ENCODE measurements at places on chromosomes 4 and X.

DNA sequence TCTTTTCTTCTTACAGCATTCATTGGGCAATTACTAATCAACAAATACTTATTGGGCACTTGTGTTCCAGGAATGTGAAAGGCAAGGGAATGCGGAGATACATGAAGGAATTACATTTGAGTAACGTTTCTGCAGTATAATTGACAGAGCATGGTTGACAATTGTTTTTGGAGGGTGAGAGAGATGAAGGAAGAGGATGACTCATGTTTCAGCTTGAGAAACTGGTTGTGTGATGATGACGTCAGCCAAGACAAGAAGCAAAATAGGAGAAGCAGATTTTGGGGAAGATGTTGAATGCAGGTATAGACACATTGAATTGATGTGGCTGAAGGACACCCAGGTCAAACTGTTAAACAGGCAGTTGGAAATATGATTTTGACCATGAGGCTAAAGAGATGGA, 8.0 kb upstream of the CPEB2 start:
- DNase-seq, result no peak

DNA sequence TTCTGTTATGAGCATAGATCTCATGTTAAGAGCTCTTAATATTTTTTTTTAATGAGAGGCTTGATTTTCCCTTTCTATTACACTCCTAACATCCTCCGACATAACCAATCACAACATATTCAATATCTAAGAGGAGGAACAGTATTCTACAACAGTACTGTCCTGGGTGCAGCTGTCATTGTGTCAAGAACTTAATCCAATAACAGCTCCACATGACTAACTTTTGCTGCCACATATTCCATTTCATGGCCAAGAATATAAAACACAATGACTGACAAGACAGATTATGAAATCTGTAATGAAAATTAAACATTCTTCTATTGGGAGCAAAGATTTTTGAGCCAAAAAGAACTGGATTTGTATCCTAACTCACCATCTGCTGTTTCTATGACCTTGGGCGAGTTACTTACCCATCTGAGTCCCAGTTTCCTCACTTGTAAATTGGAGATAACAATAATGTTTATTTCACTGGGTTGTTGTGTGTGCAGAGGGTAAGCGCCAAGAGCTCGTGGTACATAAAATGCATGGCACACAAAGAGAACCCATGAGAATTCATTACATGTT, 405.6 kb downstream of the SPRY1 start:
- no peak for DNase-seq

GRCh38 chr4:176236946-176237345, 32.1 kb downstream of the ASB5 start:
- DNase-seq, result no peak

DNA sequence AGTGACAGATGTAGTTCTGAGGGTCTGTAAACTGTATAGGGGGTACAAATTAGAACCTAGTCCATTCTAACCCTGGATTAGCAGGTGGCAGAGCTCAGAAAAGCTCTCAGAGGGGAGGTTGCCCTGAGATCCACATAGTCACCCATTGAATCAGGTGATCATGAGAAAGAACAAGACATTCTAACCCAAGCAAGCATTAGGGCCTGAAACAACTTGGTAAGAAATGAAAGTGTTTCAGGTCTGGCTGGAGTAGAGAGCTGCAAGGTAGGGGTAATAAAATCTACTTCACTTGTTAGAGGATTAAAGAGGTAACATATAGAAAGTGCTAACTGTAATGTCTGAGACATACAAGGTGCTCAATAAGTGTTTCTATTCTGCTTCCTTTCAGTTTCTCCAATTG, 8.8 kb upstream of the BMP2K start:
- no peak for DNase-seq

DNA sequence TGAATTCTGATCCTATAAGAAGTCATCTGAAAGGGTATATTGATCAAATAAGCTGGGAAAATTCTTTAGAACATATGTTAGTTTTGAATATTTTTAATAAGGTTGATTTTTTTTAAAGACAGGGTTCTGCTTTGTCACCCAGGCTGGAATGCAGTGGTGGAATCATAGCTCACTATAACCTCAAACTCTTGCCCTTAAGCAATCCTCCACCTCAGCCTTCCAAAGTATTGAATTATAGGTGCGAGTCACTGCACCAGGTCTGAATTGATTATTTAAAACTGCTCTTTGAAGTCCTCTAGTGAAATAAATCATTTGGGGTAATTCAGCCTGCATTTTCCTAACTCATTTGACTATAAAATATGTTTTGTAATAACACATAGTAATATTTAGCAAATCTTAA, 812.3 kb downstream of the PDHA2 start:
- DNase-seq, result no peak

DNA sequence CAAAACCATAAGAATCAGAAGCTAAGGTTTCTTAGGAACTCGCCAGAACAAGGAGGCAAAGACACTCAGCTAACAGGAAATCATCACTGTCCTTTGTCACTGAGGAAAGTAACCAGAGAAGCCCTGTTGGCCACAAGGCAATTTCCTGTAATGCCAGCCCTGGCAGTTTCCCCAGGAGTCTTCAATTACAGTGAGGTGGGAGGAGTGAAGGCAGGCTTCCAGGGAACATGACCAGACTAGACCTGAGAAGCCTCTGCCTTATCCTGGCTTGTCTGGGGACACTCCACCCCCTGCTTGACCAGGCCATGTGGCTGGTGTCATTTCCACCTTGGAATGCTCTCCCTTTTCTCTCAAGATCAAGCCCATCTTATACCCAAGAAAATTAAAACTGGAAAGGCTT, 125.3 kb downstream of the COL4A6 start:
- no peak for DNase-seq

- DNase-seq, result peak; percentile 32
These were observed 155.6 kb upstream of the PACRGL start for GRCh38 chr4:20544645-20545044.

DNA sequence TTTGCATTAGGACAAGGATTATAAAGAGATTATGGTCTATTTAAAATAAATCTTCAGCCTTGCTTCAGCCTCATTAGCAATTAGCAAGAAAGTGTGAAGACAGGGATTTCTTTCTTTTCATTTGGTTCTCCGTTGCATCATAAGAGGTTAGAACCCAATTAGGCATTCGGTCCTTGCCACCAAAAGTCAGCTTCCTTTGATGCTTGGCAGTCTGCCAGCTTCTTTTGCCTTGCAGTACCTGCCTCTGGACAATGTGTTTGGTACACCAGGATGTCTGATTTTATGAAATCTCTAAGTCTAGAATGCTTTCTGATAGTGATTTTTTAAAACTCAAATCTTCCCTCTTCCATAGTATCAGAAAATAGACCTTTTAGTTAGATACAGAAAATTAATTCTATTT, 12.4 kb downstream of the SMIM20 start:
- DNase-seq, result no peak

GRCh38 chr4:3251691-3252479, 2.9 kb downstream of the MSANTD1 start:
- DNase-seq, result no peak

- DNase-seq, result no peak
These were observed 26.6 kb upstream of the HTRA3 start for GRCh38 chr4:8242782-8243560.

DNA sequence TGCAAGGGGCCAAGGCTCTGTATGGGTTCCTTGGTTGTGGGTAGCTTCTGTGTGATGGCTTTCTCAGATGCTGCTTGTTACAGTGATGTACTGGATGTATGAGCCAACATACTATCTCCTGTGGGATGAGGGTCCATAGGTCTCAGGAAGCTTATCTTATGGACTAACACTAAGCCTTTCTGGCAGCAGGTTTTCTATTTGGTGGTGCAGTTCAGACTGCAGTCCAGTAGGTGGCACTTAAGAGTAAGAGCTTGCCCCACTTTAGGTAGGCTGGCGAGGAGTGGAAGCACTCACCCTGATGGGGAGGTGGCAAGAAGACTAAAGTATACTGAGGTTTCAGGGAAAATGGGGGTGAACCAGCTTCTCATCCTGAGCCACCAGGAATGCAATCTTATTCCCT, 306.7 kb upstream of the MAOA start:
- DNase-seq, result no peak

- DNase-seq, result peak; percentile 72
These were observed 4.5 kb upstream of the NKX1-1 start for GRCh38 chr4:1410491-1411325.

DNA sequence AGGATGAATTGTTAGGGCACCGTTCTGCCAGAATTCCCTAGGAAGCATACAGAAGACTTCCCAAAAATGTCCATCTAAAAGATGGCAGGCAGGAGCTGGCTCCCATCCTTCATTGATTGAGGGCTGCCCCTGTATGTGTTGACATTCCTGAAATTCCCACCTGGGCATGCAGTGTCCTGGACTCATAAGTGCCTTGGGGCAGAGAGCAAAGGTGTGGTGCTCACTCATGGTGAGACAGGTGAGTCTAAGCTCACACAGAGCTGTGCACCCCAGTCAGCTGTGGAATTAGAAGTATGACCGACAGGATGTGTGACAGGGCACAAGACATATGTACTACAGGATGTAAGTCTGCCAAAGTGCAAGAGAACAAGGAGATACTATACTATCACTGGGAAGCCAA, 271.9 kb downstream of the MID1IP1 start:
- DNase-seq, result no peak

DNA sequence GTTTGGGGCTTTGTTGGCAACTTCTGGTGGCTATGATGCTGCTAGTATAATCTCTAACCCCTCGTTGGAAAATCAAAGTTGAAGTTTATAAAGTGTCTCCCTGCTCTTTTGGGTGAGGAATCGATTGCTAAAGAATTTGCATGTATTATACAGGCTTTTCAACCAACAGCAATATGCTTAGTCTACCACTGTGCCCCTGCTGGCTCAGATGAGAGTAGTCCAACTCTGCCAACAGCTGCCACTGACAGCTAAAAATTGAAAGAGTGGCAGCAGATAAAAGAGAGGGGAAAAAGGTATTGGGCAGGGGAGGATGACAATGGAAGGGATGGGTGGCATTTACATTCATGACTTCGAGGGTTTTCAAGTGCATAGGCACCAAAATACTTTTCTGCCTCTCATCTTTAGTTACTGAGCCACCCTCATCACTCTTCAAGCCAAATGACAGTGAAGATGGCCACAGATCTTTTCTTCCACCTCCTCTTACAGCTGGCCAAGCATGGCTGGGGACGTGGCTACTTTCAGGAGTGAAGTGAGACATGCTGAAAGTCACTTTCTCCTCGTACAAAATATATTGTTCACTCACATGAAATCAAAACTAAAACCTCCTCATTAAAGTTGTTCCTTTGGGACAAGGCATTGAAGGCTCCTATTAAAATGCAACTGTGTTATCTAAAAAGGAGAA, 2.7 kb upstream of the GRIA3 start:
- DNase-seq, result no peak

GRCh38 chr4:53173576-53173975, 192.3 kb downstream of the SCFD2 start:
- no peak for DNase-seq

DNA sequence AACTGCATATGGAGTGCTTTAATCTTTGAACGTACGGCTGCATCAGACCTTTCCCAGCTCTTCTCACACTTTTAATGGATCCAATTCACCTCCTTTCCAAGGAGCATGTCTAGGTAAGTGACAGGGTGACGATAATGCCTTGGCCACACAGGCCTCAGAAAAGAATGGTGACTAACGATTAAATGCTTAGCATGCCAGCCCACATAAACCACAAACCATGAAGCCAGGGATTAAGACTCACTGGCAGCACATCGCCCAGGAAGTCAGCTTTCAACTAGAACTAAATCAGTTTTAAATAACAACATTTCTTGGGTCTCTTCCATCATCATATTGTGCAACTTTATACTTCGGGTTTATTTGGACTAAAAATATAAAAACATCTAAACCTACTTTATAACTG, 28.7 kb downstream of the INPP4B start:
- peak; percentile 49 for DNase-seq

- no peak for DNase-seq
These were observed 203.7 kb upstream of the NWD2 start for GRCh38 chr4:37040816-37041215.

- DNase-seq, result no peak
These were observed 28.6 kb upstream of the UTP14A start for GRCh38 chrX:129877401-129877800.

DNA sequence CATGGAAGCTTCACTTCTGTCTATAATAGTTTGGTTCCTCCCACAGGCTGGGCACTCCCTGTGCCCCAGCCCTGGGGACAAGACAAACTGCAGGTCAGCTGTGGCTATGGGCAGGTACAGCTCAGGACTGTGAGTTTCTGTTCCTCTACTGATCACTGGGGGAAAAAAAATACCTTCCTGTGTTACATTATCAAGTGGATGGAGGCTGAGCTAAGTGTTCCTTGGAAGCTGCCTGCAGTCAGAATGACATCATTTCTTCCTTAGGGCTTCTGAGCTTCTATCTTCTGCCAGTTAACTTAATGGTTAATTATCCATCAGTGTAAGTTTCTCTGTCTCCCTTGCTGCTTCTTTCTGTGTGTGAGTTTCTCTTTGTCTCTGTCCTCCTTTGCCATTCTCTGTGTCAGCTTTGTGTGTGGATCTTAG, 4.6 kb downstream of the RAB33A start:
- DNase-seq, result no peak

GRCh38 chr4:69984030-69984443, 11.7 kb upstream of the STATH start:
- no peak for DNase-seq

- DNase-seq, result no peak
These were observed 580.8 kb upstream of the FTHL17 start for GRCh38 chrX:31652650-31653049.

DNA sequence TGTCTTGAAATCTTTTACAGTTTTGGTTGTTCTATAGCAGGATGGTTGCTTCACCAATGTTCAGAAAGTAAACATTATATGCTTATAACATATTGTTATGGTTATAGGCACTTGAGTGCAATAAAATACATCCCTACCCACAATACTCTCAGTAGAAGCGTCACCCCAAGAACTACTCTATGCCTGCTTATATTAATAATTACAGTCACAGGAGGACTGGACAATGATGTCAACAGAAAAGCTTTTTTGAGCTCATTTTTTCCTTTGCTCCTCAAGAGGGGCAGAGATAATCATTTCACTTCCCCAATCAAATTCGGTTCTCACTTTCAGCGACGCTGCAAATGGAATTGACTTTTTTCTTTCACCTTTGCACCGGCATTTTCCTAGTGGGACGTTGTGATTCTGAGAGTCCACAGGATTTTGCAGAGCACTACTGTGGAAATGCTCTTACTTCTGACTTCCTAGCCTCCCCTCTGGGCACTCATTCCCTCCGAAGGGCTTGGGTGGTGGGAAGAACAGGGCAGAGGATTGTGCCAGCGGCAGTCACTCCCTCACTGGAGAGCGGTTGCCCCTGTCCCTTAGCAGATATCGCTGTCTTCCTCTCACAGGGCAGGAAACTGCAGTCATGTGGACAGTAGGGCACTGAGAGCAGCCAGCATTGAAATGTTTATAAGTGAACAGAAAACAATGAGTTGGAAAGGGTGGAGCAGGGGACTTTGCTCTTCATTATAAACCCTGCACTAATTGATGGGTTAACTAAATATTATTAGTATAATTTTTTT, 24.9 kb upstream of the SGMS2 start:
- DNase-seq, result no peak

- DNase-seq, result no peak
These were observed 19.8 kb upstream of the ZXDA start for GRCh38 chrX:57930051-57930450.

GRCh38 chr4:10893395-10893794, 208.8 kb upstream of the CLNK start:
- DNase-seq, result no peak

- no peak for DNase-seq
These were observed 40.5 kb downstream of the SETD7 start for GRCh38 chr4:139515531-139515958.

GRCh38 chr4:43485196-43485595, 592.7 kb downstream of the GRXCR1 start:
- no peak for DNase-seq

Measured in HTR-8/SVneo (cell line).